Stimulated activated CD8-positive, alpha-beta memory T cell treated with anti-CD3 and anti-CD28 coated beads, Interleukin-15, amount 100 ng/mL, for 4 hours (primary cell): ENCODE measurements at places on chromosomes 7 and 10.

DNA sequence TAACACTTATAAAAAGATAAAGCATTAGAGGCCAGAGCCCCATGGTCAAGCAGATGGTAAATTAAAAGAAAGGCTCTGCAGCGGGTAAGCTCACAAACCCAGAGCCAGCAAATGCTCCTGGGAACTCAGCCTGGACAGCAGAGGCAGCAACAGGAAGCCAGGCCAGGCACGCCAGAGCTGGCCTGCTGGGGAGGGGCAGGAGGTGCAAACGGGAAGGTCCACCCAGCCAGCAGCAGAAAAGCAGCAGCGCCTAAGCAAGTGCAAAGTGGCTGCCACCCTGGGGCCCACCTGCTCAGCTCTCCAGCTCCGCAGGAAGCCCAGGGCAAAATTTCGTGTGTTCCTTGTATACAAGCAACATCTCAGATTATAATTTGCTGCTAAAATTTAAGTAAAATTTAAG is 82.7 kb upstream of the GPR22 start:
- DNase-seq, result no peak

DNA sequence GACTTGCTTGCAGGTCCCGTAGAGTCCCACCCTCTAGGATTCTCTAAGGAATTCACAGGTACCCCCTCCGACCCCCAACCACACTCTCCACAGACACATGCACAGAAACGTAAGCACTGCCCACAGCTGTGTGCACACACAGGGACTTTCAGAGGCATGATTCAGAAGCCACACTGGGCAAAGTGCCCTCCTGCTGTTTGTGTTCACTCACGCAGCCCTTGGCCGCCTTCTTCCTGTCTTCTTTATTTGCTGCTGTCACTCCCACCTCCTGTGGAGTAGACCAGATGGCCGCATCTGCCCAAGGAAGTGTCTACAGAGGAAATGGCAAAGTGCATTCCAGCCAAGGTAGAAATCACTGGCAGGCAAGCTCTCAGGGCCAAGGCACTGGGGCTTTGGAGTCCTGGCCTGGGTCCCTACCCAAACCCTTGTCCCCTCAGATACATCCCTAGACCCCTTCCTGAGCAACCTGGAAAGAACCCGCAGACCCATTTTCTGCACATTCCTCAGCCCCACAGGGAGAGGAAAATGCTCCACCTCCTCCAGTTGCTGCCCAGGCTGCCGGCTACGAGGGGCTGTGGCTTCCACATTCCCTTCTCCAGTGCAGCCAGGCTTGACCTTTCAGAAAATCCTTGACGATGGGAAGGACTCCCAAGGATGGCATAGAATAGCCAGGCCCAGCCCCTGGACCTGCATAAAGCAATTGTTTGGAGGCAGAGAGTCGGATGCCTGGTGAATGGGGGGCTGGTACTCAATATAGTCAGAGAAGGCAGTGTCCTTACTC is 21.6 kb upstream of the GIMAP8 start:
- DNase-seq, result no peak

- no peak for DNase-seq
Observed at GRCh38 chr10:93746844-93747284, 10.9 kb upstream of the LGI1 start.

DNA sequence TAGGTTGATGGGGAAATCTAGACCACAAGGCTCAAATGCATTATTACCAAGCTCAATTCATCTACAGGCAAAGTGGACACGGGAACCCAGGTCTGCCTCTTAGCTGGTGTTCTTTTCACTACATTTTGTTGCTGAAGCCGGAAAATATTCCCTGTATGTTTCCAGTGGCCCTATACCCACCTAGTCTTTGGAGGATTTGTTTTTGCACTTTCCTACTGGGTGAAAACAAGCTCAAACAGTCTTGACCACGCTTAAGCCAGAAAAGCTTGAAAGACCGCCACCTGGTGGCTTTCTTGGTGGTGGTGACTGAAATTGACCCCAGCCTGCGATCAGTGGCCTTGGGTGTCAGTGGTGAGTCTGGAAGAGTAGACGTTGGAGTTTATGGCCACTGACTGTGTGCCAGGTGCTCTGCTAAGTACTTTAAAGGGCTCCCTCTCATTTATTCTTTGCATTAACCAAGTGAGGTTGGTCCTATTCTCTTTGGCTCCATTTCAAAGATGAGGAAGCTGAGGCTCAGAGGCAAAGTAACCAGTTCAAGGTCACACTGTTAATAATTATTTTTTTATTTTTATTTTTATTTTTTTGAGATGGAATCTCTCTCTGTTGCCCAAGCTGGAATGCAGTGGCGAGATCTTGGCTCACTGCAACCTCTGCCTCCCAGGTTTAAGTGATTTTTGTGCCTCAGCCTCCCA is 11.1 kb upstream of the CRTAC1 start:
- DNase-seq, result no peak

DNA sequence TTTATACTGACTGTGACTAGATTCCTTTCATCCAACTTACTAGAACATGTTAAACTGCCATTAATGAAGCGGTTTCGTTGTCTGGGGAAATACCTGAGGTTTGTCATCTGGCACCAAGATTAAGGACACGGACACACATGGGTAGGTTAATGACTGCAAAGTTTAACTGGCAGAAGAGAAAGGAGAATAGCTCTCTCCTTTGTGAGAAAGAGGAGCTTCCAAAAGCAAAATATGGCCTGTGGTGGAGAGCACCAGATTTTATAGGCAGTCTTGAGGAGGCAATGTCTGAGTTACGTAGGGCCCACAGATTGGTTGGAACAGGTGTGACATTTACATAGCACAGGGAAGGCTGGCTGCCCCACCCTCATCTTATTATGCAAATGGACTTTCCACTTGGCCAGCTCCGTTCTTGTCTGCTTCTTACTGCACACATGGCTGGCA is 1193.0 kb upstream of the CELF2 start:
- DNase-seq, result no peak

- no peak for DNase-seq
Observed at GRCh38 chr7:106246902-106247711, 37.7 kb downstream of the NAMPT start.

DNA sequence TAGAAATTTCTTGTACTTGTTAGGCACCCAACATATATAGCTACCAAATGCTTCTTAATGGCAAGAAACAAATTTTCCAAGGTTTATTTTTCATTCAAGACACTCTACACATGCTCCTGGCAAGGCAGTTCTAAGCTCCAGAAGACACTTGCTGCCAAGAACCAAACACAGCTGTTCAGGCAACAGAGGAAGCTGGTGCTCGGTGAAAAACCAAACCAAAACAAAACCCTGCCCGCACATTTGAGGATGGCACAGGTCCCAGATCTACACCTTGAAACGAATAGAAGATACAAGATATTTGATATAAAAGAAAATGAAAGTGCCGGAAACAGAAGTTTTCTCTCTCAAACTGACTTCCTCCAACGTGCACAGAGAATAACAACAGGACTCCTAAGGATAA is 4.9 kb upstream of the DNTT start:
- DNase-seq, result no peak

- no peak for DNase-seq
Observed at GRCh38 chr10:76869931-76870330, 767.7 kb downstream of the KCNMA1 start.

GRCh38 chr7:11557627-11558026 is 274.4 kb downstream of the THSD7A start:
- DNase-seq, result no peak

GRCh38 chr10:1187151-1187854 is 131.1 kb downstream of the WDR37 start:
- no peak for DNase-seq

DNA sequence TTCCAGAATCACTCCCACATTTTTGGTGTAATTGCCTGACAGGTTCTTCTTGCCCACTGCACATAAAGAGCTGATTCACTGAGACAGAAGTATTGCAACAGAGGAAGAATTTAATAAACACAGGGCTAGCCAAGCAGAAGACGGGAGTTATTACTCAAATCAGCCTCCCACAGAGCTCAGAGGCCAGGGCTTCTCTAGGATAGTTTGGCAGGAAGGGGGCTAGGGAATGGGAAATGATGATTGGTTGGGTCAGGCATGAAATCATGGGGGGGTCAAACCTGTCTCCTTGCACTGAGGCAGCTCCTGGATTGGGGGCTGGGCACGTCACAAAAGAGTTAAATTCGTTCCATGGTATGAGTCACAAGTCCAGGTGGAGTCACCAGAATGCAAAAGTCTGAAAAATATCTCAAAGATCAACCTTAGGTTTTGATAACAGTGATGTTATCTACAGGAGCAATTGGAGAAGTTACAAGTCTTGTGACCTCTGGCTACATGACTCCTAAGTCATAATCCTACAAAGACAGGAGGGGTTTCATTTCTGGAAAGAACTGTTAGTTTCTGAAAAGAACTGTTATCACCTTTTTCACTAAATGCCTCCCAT is 30.2 kb upstream of the ERCC6 start:
- DNase-seq, result no peak

DNA sequence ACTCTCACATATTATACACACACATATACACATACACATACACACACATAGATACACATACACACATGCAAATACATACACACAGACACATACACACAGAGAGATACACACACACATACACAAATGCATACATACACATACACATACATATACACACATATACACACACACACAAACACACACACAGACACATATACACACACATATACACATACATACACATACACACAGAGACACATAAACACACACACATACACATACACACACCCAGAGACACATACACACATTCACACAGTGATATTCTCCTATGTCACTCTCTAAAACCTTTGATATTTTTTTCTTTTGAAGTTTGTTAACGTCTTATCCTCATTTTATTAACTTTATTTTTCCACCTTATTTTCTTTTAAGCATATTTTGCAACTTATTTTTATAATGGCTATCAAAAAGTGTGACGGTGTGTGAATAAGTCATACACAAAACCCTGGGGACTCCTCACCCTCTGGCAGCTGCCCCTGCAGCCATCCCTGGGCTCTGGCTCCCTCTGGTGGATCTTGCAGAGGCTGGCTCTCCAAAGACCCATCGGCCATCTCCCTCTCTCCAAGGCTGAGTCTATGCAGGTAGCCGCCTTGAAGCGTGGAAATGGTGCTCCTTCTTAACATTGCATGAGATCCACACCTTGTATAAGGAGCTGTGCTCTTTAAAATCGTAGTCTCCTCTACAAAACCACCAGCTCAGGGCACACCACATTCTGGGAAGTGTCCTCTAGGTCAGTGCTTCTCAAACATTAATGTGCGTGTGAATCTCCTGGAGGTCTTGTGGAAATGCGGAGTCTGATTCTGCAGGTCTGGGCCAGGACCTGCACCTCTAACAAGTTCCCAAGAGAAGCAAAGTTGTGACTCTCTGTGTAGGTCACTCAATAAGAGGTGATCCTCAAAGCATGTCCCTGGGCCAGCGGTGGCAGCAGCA is 4.1 kb upstream of the C10orf120 start:
- no peak for DNase-seq

GRCh38 chr7:127876393-127876792 is 154.8 kb downstream of the LRRC4 start:
- DNase-seq, result no peak

DNA sequence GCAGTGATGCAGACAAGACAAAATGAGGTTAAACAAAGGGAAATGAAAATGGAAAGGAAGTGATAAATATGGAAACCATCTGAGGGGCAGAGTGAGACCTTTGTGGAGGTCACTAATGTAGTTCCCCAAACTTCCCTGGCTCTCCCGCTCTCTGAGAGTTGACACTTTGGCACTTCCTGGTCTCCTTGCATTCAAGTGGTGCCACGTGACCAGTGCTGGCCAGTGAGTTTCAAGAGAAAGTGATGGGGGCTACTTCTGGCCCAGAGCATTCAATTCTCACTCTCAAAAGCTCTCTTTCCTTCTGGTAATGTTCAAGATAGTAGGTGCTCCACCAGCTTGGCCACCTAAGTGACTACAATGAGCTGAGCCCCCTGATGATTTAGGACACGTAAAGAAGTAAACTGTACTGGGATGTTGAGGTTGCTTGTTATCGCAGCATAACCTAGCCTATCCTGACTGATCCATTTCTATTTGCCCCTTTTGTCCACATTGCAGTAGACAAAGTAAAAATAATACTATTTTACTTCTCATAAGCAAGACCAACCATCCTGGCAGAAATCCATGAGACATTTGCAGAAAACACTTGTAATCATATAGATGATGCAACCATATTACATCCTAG is 242.0 kb upstream of the YAE1 start:
- no peak for DNase-seq

- DNase-seq, result no peak
Observed at GRCh38 chr10:28600056-28600455, 67.1 kb downstream of the WAC start.

GRCh38 chr10:32269343-32270100 is 77.4 kb downstream of the EPC1 start:
- DNase-seq, result no peak

GRCh38 chr10:13440185-13441061 is 88.4 kb downstream of the BEND7 start:
- peak; percentile 20 for DNase-seq

GRCh38 chr10:128850647-128851046 is 616.4 kb upstream of the MGMT start:
- no peak for DNase-seq

DNA sequence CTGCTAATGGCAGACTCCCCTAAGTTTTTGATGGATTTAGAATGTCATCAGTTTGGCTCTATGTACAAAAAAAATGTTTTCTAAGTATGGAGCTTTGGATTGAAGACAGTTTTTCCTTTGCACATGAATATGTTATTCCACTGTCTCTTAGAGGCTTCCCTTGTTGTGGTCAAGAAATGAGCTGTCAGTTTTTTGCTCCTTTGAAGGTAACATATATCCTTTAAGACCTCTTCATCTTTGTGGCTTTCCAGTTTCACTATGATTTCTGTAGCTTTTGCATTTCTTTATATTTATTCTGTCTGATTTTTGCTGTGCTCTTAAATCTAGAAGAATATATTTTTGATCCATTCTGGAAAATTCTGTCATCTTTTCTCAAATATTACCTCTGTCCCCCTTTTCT is 15.8 kb upstream of the ODAD2 start:
- no peak for DNase-seq

DNA sequence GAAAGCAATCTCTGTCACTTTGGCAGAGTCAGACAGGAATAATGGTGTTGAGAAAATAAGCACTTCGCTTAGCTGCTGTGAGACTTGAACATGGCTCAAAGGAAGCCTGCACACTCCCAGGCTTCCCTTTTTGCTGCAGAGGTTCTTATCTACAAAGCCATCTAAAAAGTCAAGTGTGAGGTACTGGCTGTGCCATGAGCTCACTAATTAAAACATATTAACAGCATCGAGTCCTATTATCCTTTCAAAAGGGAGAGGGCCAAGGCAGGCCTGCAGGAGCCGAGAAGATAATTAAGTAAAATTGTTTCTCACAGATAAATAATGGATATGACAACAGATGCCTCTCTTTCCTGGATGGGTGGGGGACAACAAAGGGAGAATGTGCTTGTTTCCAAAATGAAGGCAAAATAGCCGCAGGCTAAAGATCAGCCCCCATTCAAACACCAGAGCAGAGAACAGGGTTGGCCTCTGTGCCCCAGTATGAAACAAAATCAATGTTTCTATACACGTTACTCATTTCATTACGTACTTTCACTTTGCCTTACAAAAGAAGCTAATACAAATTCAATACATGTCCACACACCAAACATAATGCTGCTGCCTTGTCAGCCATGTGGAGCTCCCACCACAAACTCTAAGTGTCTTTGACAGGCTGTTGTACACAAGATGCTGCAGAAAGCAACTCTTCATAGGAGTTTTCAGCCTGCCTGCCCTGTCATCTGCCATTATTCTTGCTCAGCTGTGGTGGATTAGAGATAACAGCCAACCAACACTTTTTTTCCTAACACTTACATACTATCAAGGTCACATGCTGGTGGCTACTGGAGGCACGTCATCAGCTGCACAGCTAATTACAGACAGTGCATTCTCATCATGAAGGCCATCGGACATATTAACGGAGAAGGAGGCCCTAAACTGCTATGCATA is 55.3 kb downstream of the ELAPOR2 start:
- no peak for DNase-seq

GRCh38 chr10:129517680-129518057 is 50.6 kb downstream of the MGMT start:
- DNase-seq, result peak; percentile 1
